ENCODE measurements at places on chromosomes 13 and 19.
A peak's percentile ranks its signal among the peaks of the same experiment; 100 is the strongest.

- DNase-seq: peak; percentile 83
Observed at GRCh38 chr13:46341112-46341711, 45.8 kb downstream of the RUBCNL start.

- no peak for DNase-seq
Observed at GRCh38 chr13:37656247-37656940, 57.8 kb upstream of the POSTN start.

DNA sequence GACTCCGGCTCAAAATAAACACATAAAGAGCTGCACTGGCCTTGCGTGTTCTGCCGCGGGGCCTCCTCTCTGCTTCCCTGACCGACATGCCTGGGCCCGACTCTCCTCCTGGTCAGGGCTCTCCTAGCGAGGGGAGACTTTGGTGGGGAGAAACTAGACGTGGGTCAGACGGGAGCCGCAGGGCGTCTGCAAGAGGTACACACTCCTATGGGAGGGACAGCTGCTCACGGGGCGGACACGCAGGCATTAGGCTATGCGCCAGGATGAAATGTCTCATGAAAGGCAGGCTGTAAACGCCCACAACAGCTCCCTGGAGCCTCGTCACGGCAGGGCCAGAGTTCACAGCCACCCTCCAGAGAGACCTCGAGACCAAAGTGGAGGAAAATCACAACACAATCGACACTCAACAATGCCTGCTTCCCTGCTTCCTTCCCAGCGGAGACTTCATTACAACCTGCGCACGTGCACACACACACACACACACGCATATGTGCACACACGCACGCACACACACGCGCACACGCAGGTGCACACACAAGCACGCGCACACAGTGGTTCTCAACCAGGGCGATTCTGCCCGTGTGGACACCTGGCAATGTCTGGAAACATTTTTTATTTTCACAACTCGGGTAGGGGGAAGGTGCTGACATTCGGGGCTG lies 5.8 kb downstream of the SLC39A3 start:
- no peak for DNase-seq

DNA sequence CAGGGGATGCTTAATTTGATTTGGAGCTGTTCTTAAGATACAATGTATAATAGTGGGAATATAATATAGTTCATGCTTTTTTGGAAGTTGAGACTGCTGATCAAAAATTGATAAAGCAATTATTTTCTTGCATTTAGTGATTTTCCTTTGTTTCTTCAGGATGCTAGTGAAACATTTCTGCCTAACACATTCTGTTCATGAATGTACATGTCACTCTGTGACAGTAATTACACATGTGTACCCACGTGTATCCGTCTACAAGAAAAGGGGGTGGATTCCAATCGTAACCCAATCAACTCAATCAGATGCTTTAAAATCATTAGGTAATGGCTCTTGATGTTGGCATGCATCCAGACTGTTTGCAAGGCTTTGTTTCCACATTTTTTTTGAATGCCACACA lies 5.0 kb upstream of the FRY start:
- no peak for DNase-seq

GRCh38 chr19:3670796-3671679 lies 29.2 kb downstream of the PIP5K1C start:
- peak; percentile 58 for DNase-seq

GRCh38 chr13:54183166-54183565 lies 1154.6 kb downstream of the OLFM4 start:
- no peak for DNase-seq

GRCh38 chr19:51107406-51108065 lies 673 bp downstream of the CTU1 start:
- DNase-seq: no peak

GRCh38 chr13:101727118-101727517 lies 274.6 kb downstream of the ITGBL1 start:
- DNase-seq: no peak

DNA sequence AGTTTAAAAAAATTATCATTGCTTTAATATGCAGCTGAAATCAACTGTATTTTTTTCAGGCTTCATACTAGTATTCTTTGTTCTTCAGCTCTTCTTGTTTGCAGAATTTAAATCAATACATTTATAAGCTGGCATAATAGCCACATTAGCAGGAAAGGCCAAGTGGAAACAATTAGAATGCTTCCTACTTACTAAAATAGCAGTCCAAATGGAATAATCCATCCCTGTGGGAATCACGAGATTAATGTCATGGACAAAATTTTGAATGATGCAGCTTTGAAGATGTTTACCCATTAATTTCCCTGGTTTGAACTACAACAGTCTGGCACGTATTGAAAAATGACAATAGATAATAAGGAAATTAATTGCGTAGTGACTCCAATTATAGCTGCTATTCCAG lies 2650.8 kb downstream of the PCDH9 start:
- no peak for DNase-seq

DNA sequence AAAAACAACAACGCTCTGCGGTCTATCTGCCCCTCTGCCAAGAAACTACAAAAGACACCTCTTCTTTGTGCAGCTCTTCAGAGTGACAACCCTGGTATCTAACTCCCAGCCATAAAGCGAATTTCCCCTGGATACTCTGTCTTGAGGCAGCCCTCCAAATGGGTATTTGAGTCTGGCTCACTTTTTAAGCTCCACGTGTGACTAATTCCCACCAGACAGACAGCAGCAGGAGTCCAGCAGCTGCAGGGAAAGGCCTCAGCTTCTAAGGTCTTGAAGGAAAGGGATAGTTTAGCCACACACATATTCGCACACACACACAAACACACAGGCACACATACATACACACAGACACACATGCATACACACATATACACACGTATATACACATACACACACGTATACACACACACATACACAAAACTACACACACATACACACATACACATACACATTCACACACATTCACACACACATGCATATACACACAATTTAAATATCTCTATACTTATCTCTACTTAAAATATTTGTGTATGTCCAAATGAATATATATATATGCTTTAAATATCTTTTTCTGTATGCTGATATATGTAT lies 188.8 kb downstream of the TSHZ3 start:
- DNase-seq: no peak

DNA sequence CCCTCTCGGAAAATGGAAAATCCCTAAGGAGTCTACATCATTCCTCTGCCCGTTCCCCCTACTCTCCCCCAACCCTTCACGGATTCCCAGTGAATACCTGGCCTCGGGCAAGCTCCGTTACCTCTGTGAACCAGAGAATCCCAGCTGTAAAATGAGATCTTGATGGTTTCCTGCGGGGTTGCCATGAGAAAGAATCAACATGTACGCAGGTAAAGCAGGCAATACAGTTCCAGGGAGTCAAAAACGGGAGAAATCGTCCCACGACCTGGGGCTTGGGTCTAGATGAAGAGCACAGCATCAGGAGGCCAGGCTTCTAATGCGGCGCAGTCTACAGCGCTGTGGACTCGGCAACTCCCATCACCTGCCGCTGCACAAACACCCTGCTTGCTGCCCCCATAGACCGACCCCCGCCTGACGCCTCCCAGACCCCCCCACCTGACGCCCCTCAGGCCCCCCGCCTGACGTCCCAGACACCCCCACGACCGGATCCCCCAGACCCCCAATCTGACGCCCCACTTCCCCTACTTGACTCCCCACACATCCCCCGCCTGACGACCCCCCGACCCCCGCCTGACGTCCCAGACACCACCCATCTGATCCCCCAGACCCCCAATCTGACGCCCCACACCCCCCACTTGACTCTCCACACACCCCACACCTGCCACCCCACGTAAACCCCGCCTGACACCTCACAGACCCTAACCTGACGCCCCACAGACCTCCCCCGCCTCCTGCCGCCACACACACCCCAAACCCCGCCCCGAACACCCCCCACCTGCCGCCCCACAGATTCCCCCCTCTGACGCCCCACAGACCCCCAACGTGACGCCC lies 680 bp downstream of the LIG4 start:
- DNase-seq: no peak

GRCh38 chr19:14145381-14145780 lies 9.0 kb upstream of the ASF1B start:
- DNase-seq: no peak

- no peak for DNase-seq
Observed at GRCh38 chr13:40334031-40334430, 332.4 kb downstream of the FOXO1 start.

DNA sequence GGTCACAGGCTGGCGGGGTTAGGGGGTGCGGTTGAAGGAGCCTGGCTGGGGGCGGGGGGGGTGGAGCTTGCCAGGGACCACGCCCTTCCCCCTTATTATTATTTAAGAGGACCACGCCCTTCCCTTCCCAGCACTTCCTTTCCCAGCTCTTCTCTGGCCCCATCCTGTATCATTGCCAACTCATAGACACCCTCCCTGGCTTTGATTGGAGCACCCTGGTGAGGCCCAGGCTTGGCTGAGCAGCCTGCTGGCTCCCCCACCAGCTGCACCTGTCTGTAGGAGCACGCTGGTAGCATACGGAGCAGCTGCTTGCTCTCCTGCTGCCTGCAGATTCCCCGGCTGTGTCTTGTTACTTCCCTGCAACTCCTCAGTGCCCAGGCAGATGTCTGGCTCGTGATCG lies 62.5 kb upstream of the PDX1 start:
- no peak for DNase-seq

- no peak for DNase-seq
Observed at GRCh38 chr13:76379341-76380105, 506.7 kb downstream of the KCTD12 start.

DNA sequence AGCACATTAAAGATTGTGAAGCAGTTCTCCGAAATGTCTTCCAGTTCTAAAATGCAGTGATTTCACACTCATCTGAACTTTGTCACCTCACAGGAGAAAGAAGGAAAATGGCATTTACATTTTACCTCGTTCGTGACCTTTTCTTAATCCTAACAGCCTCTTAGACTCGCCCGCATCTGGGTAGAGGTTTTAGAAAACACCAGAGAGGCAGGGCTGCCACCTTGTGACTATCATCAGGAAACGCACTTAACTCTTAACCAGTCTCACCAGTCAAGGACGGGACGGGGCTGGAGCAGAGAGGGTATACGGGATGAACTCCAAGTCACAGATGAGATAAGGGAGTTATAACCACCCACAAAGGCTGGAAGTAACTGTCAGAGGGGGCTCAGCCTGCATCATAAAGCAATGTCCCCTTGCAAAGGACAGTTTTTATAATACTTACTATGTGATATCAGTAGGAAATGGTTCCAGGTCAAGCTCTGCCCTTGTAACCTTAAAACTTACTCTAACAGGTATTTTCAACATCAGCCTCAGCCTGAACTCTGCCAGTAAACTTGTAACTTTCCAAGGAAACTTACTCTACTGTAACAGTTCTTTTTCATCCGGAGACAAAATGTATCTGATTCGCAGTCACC lies 8.6 kb upstream of the CEACAM6 start:
- DNase-seq: peak; percentile 71

DNA sequence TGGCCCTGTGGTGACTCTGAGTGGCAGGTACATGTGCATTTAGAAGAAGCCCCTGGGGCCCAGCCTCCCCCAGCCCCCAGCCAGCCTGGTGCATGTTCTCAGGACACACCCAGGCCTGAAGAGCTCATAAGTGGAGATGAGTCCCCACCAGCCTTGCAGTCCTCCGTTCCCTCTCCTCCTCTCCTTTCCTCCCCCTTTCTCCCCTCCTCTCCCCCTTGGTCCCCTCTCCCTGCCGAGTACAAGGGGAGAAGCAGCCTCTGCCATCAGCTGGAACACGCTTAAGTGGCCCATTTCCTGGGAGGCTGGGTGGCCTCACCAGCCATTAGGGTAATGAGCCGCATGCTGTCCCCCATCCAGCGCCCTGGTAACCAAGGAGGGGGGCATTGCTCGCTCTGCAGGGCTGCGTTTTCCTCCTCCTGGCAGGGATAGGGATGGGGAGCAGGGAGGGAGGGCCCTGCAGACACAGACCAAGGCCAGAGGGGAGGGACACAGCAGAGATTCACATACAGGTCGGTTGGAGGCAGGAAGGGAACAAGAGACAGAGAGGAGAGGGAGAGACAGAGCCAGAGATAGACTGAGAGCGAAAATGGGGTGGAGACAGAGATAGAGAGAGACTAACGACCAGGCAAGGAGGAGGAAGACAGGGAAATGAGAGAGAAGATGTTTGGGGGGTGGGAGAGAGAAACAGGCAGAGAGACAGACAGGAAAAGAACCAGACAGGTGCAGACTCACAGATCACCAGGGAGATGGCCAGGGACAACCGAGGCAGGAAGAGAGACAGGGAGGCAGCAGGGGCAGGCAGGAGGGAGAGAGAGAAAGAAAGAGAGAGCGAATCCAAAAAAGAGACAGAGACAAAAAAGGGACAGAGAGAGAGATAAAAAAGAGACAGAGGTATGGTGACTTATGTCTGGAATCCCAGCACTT lies 19.3 kb upstream of the DPP9 start:
- no peak for DNase-seq

DNA sequence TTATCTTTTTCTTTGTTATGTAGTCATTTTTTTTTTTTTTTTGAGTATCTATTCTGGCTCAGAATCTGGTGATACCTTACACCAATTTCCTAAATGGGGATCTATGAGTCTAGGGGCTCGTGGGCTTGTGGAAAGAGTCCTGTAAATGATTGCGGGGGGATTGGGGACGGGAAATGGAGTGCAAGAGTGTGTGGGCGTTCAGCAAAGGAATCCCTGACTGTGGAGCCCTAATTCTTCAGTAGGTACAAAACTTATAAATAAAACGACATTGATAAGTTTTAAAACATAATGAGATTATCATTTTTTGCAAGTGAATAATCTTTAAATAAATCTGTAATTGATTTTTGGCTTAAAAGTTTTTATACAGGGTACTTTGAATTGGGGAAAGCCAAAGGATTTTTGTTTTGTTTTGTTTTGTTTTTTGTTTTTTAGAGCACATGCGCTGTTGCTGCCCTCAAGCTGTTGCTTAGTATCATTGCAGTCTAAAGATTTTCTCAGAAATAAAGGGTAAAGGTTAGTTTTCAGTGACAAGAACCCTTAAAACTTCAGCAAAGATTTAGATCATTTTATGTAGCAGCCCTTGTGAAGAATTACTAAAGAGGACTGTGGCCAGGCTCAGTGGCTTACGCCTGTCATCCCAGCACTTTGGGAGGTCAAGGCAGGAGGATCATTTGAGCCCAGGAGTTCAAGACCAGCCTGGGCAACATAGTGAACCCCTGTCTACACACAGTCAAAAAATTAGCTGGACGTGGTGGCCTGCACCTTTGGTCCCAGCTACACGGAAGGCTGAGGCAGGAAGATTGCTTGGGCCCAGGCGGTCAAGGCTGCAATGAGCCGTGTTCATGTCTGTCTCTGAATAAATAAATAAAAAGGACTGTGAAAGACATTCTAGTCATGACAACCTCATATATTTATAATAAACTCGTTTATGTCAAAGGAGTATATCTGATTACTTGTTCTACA lies 1.7 kb downstream of the ERCC5 start:
- DNase-seq: peak; percentile 35

DNA sequence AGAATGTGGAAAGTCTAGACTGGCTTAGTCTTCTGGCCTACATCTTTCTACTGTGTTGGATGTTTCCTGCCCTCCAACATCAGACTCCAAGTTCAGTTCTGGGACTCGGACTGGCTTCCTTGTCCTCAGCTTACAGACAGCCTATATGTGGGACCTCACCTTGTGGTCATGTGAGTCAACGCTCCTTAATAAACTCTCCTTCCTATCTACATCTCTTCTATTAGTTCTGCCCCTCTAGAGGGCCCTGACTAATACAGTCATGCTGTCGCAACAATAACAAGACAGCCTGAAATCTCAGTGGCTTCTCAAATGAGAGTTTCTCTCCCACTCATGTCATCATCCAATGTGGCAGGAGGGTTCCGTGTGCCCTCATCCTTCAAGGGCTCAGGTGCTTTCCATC lies 347.8 kb downstream of the MZT1 start:
- DNase-seq: peak; percentile 1

- no peak for DNase-seq
Observed at GRCh38 chr13:97259410-97259797, 37.3 kb downstream of the MBNL2 start.

Measured in suppressor macrophage (primary cell).